ENCODE measurements at places on chromosomes 2 and 18.

GRCh38 chr2:203800783-203801182, 66.8 kb upstream of the CTLA4 start:
- DNase-seq = no peak

GRCh38 chr2:241063587-241063986, 38.5 kb downstream of the MTERF4 start:
- no peak for DNase-seq

- DNase-seq = no peak
These were observed 92.6 kb upstream of the MGAT4A start for GRCh38 chr2:98823196-98824170.

- DNase-seq = no peak
These were observed 67.6 kb downstream of the KIAA2012 start for GRCh38 chr2:202140522-202141252.

- DNase-seq = no peak
These were observed 534.2 kb downstream of the ZNF804A start for GRCh38 chr2:185132501-185133041.

DNA sequence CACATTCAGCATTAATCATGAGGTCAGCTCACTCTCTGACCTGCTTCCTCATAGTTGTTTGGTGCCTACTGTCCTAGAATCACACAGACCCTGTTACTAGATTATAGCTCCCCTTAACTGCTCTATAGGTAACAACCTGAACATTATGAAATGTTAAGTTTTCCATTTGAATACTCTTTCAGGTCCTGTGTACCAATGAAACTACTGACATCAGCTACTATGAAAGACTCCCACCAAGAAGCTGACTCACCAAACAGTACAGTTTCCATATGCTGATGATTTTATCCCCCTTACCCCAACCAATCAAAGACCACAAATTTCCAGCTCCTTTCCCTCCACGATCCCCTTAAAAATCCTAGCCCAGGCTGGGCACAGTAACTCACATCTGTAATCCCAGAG, 56.3 kb downstream of the SRBD1 start:
- DNase-seq = no peak

GRCh38 chr2:161136696-161137324, 23.4 kb upstream of the TANK start:
- peak; percentile 53 for DNase-seq

- DNase-seq = no peak
These were observed 252.4 kb downstream of the NDUFA10 start for GRCh38 chr2:239772721-239773120.

GRCh38 chr2:101251844-101252407, 760 bp upstream of the CNOT11 start:
- no peak for DNase-seq

GRCh38 chr2:188534875-188535274, 243.2 kb downstream of the GULP1 start:
- no peak for DNase-seq

DNA sequence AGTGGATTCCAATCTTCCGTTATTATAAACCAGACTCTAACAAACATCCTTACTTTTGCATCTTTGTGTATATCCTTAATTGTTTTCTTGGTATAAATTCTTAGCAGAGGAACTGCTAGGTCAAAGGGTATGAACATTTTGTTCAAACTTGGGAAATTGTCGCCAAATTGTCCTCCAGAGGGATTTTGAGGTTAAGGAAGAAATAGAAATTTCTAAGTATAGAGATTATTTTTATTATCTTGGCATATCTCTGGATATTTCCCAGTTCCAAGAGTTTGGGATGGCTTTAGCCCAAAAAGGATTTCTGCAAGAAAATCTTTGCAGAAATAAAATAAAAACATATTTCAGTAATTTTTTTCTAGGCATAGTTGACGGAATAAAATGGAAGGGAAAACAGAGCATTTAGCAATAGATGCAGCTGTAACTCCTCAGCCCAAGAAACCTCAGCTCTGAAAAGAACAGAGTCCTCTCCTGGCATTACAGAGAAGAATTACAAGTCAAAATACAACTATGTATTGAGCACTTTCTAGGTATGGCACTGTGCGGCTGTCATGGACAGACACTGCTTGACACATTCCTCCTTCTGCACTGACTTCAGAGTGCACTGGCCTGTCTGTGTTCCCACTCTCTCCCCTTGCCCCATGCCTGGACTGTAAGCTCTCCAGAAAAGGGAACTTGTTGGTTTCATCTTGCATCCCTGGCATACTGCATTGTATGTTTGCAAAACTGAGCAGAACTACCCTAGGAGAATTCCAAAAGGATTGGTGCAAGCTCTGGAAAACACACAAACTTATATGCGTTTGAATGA, 117.3 kb upstream of the STON1 start:
- DNase-seq = no peak

- no peak for DNase-seq
These were observed 69.3 kb downstream of the NPAS2 start for GRCh38 chr2:100889286-100889685.
